G401 (cell line): ENCODE measurements at places on chromosomes 6 and 20. TPM values are rescaled to one million over a fixed set of nuclear protein-coding genes. Genes with fewer than 3 reads are reported as not detected.

The TTK gene
- total RNA-seq, result 37.9 and 62.7 TPM in 2 replicates

DNA sequence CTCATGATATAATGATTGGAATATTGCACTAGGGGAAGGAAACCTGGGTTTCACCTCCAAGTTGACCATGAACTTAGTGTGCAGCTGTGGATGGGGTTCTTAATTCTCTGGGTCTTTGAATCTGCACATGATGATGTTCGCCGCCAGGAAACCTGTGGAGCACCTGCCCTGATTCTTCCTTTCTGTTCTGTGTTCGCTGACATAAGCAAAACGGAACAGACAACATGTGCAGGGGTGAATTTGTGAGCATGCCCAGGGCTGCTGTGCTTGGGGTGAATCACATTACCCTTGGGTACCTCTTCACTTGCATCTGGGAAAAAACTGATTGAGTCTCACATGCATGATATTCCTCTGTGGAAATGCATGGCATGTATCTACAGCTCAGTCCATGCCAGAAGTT is 48.8 kb downstream of the CAP2 start:
- DNase-seq, result no peak

- no peak for DNase-seq
Measured at GRCh38 chr6:71262914-71263313, 25.7 kb upstream of the OGFRL1 start.

- DNase-seq, result no peak
Measured at GRCh38 chr20:9500121-9500520, 14.3 kb upstream of the LAMP5 start.

GRCh38 chr20:1883986-1884385 is 11.2 kb upstream of the SIRPA start:
- DNase-seq, result peak; percentile 49

- no peak for DNase-seq
Measured at GRCh38 chr6:123638865-123639264, 2.1 kb upstream of the TRDN start.

GRCh38 chr20:47099825-47100441 is 205.3 kb downstream of the EYA2 start:
- DNase-seq, result no peak

DNA sequence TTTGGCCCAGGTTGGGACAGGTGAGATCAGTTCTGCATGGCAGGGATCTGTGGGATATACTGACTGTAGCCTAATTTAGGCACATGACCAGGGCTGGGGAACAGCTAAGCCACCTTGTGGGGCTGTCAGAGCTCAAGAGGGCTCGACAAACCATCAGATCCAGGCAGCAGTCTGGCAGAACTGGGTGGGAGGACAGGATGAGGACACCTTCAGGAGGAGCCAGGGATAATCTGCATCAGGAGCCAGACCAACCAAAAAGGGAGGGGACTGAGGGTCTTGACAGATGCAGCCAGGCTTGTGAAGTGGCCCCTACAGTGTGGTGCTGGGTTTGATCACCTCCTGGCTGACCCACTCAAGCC is 123.4 kb downstream of the MAFB start:
- DNase-seq, result no peak
